ENCODE measurements at places on chromosomes 12 and 14.

DNA sequence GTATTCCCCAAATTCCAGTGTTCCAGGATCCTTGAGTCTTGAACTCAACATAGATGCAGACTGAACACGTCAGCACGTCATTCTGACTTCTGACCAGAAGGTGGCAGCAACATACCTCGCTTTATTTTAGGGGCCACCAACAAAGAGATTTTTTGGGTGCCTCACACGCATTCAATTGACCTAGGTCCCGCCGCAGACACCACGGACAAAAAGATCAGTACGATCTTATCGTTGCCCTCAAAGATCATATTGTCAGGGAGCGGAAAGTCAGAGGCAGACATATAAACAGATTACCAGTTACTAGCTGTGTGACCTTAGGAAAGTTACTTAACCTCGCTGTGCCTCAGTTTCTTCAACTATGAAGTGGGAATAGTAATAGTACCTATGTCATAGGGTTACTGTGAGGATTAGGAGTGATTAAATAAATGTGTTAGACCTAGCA, 6.5 kb upstream of the PRPH start:
- H3K4me3 ChIP-seq, result no peak overlapping the region
- no peaks in the 10 kb centered on the region for H3K4me1 ChIP-seq

DNA sequence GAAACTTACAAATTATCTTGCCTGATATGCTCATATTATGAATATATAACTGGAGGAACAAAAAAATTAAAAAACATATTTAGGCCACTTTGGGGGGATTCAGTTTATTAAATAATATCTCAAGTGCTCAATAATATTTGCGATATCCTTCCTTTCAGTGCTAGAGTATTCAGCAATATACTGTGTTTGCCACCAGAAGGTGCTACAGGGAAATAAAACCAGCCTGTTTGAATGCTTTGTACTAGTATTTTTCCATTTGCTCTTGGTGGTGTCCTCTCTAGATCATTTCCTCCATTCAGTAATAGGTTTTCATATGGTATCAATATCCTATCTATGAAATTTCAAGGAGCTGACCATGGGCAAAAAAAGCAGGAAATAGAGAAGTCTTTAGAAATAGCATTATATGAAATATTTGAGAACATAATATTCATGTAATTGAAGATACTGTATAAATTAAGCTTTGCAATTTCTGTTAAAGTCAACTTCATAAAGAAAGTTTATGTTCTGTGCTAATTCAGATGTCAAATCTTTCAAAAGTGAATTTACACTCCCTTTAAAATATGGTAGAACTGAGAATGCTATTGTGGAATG, 106.2 kb upstream of the NAV3 start:
- no peaks in the 10 kb centered on the region for H3K36me3 ChIP-seq
- no peak overlapping the region for H3K4me3 ChIP-seq
- H3K27me3 ChIP-seq, result no peaks in the 10 kb centered on the region
- peak; percentile 15 for DNase-seq

GRCh38 chr14:70731447-70732239, 77.7 kb downstream of the MAP3K9 start:
- H3K27me3 ChIP-seq, result no peaks in the 10 kb centered on the region
- DNase-seq, result peak; percentile 29
- H3K4me3 ChIP-seq, result no peak overlapping the region
- H3K36me3 ChIP-seq, result peaks cover 41% of the 10 kb centered on the region

DNA sequence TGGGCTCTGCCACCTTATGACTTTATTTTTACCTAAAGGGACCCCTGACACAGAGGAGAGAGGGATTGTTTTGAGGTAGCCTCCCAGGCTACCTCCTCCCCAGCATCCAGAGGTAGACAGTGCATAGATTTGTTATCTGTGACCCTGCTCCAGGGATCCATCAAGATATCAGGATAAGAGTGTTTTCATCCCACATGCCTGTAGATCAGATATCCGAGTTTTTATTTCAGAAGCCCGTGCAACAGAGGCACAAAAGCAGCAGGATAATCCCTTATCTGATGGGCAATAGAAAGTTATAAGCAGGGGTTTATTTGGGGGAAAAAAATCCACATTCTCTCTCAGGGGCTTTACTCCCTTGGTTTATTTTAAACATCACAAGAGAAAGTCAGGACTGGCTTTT, 117.0 kb upstream of the RPH3A start:
- no peak for DNase-seq
- H3K27ac ChIP-seq, result no peak overlapping the region
- no peaks in the 10 kb centered on the region for H3K4me1 ChIP-seq
- H3K36me3 ChIP-seq, result no peaks in the 10 kb centered on the region

- H3K4me1 ChIP-seq, result peaks cover 18% of the 10 kb centered on the region
- DNase-seq, result peak; percentile 89
- H3K36me3 ChIP-seq, result no peaks in the 10 kb centered on the region
- no peaks in the 10 kb centered on the region for H3K27me3 ChIP-seq
- peak overlapping the region; percentile 95 for H3K27ac ChIP-seq
- H3K4me3 ChIP-seq, result no peak overlapping the region
These were observed 216.2 kb downstream of the TTC8 start for GRCh38 chr14:89040460-89041256.

- peak within 1 kb of the TSS; percentile 39 for H3K27ac ChIP-seq
- peaks cover 19% of the 10 kb centered on the region for H3K27me3 ChIP-seq
- peaks cover 22% of the 10 kb centered on the region for H3K36me3 ChIP-seq
- H3K4me1 ChIP-seq, result no peaks in the 10 kb centered on the region
These were observed at the start of gene HOXC5 for GRCh38 chr12:54032627-54033100. Gene HOXC5, plus strand, starts transcription at chr12:54033050. Its CDS starts 73 bp downstream, at chr12:54033123.

Measured in small intestine (tissue), 16 donors.